ENCODE measurements at places on chromosomes 3 and 15.

GRCh38 chr3:185754920-185755319 is 69.9 kb downstream of the IGF2BP2 start:
- no peak overlapping the region for H3K27ac ChIP-seq
- peak; percentile 75 for DNase-seq
- H3K27me3 ChIP-seq, result no peaks in the 10 kb centered on the region
- peaks cover 58% of the 10 kb centered on the region for H3K36me3 ChIP-seq

GRCh38 chr15:48571510-48571909 is 74.0 kb downstream of the FBN1 start:
- H3K27ac ChIP-seq, result no peak overlapping the region
- no peaks in the 10 kb centered on the region for H3K36me3 ChIP-seq
- no peaks in the 10 kb centered on the region for H3K4me1 ChIP-seq
- no peak overlapping the region for H3K4me3 ChIP-seq
- H3K27me3 ChIP-seq, result no peaks in the 10 kb centered on the region

- H3K4me3 ChIP-seq, result no peak overlapping the region
- no peak overlapping the region for H3K27ac ChIP-seq
- no peaks in the 10 kb centered on the region for H3K4me1 ChIP-seq
- no peaks in the 10 kb centered on the region for H3K27me3 ChIP-seq
- DNase-seq, result no peak
Measured at GRCh38 chr3:36058404-36059030, 321.8 kb upstream of the STAC start.

DNA sequence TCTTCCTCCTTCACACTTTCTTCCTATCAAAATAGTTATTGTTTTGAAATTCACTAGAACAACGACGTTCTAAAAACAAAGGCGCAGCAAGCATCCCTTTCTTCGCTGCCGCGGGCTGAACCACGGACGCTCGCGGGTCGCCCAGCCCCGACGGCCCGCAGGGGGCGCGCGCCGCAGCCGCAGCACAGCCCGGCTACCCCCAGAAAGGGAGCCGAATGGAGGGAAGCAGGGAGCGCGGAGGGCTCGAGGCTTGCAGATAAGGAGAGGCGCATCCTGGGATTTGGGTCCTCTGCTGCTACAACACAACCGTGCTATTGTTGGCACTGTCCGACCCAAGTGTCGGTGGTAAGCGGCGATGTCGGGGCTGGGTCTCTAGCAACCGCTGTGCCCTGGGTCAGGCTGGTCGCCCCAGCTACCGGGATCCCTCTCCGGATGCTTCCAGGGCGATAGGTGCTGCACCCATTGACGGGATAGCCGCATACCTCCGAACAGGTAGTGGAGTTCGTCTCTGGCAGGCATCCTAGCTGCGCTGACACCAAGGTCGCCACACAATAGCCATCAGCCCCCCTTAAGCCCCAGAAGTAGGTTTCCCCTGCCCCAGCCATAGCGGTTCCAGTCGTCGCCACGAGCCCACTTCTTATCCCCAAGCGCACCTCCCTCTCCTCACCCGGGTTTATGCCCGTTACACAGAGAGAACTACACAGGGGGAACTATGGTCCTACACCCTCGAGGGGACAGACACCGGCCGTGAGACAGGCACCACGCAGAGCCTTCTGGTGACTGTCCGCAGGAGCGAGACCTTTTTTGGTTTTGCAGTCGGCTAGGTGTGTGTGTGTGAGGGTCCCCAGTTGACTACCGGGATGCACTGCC is 6.0 kb downstream of the ONECUT1 start:
- H3K4me3 ChIP-seq, result peak overlapping the region; percentile 84
- peak; percentile 80 for DNase-seq
- no peak overlapping the region for H3K27ac ChIP-seq

DNA sequence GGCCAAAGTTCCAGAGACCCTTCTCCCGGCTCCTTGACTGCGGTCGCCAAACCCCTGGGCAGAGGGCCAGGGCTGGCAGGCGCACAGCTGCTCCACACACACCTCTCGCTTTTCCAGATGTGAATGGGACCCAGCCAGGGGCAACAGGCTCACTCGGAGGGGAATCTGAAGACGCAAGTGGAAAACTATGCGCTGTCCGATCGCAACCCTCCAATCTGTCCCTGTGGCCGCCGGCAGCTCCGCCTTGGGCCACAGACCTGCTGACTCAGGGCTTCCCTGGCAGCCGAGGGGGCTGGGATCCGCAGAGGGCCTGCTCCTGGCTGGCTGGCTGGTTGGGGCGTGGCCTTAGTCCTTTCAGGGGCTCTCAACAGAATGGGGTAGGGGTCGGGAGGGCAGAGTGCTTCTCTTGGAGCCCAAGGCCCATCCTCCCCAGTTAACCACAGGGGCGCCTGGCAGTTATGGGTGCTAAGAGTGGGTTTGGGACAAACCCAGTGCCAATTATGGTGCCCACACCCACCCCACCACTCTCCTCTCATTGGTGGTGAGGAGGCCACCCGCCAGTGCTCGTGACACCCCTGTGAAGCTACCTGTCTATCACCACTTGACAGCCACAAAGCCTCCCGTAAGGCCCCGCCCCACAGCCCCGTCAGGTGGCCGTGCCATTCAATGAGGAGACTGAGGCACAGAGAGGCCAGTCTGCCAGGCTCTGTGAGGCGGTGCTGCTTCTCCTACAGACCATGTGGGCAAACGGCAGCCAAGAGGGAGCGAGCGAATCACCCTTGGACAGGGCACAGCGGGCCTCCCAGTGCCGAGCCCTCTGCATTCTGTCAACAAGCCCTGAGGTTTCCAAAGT is 53.8 kb downstream of the IQSEC1 start:
- H3K4me1 ChIP-seq, result peaks cover 6% of the 10 kb centered on the region
- H3K27ac ChIP-seq, result no peak overlapping the region
- H3K27me3 ChIP-seq, result no peaks in the 10 kb centered on the region
- peak overlapping the region; percentile 38 for H3K4me3 ChIP-seq

GRCh38 chr3:126056681-126057500 is 27.0 kb downstream of the SLC41A3 start:
- H3K36me3 ChIP-seq, result no peaks in the 10 kb centered on the region
- H3K27ac ChIP-seq, result no peak overlapping the region
- no peaks in the 10 kb centered on the region for H3K27me3 ChIP-seq
- no peak for DNase-seq
- no peak overlapping the region for H3K4me3 ChIP-seq
- H3K4me1 ChIP-seq, result no peaks in the 10 kb centered on the region

DNA sequence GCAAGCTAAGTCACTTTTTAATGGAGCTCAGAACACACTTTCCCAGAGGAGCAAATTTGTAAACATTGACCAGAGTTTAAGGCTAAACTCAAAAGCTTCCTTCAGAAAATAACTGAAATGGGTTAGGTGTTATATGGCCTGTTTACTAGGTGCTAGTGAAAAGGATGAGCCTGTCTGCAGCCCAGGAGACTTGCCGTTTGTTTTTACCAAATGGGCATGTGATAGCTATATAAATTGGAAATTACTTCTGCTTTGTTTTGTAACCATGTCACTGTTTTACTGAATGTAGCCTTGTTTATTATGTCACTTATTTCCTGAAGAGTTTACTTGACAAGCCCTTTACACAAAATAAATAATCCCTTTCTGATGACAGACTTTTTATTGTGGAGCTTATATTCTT is 109.4 kb upstream of the THSD4 start:
- no peak overlapping the region for H3K27ac ChIP-seq
- no peaks in the 10 kb centered on the region for H3K27me3 ChIP-seq
- DNase-seq, result no peak
- H3K4me3 ChIP-seq, result no peak overlapping the region
- no peaks in the 10 kb centered on the region for H3K36me3 ChIP-seq
- no peaks in the 10 kb centered on the region for H3K4me1 ChIP-seq

DNA sequence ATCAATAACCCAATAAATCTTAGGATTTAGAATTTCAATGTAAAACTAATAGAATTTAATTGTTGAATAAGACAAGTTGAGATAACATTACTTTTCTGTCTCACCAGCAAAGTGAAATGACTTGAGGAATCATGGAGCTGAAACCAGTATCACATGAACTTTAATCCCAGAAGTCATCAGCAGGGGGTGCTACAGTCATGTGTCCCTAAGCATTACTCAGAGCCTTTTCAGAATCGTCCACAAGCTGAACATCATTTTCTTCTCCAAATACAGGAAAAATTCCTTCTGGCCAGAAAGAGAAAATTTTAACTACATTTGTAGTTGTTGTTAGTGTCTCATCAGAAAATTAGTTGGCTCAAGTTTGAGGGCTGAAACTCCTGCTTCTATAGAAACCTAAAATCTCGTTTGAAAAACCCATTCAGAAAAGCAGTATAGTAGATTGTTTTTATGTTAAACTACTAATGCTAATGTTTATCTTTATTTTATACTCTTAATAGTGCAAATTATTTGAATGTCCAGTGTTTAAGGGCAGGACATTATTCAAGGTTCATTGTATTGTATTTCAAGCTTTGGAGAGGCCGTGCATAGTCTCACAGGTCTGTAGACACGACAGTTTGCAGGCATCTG is 384.1 kb downstream of the PLOD2 start:
- H3K4me3 ChIP-seq, result no peak overlapping the region
- H3K27ac ChIP-seq, result no peak overlapping the region
- peak; percentile 49 for DNase-seq

DNA sequence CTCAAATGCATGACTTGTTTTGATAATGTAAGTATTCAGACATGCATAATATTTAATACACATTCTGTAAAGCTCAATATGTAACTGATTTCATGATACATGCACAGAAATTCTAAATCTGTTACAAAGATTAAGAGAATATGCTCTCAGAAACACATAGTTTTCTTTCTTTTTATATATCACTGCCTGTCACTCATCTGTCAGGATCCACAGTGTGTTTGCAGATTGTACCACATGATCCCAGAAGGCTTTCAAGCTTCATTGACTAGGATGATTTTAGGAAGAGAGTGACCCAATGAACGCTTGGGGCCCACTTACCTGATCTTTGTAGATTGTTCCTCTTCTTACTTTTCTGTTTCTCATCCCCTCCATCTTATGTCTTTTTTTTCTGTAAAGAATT is 261.9 kb downstream of the CACNA2D3 start:
- H3K27me3 ChIP-seq, result no peaks in the 10 kb centered on the region
- DNase-seq, result no peak
- H3K4me1 ChIP-seq, result no peaks in the 10 kb centered on the region

DNA sequence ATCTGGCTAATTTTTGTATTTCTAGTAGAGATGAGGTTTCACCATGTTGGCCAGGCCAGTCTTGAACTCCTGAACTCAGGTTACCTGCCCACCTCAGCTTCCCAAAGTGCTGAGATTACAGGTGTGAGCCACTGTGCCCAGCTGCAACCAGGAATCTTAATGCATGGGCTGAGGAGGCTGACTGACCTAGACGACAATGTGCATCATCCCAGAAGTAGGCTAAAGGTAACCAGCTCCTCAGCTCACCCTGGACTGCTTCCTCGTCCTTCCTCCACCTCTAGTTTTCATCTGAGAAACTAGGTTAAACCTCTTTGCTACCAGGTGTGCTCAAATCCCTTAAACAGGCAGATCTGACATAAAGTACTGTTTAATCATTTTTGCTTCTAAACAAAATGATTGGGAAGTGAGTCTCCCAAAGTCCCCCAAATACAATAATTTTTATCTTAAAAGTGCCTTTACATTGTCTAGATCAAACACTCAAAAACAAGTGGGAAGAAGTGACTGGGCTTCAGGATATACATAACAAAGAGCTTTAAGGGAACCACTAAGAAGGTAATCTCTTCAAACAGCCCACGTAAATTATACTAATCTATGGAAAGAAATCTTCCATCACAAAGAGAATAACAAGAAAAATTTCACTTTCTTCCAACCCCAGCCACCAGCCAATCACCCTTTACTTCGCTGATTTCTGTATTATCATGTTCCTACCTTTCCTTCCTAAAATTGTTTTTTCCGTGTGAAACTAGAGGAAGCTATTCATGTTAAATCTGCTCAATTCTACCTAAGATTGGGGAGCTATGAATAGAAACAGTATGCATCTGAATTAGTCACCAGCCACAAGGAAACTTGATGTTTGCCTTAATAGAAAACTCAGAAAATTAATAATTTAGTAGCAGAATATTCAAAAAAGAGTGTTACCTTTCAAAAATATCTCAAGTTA is 34.7 kb downstream of the IGF2BP2 start:
- peaks cover 11% of the 10 kb centered on the region for H3K4me1 ChIP-seq
- H3K27ac ChIP-seq, result peak overlapping the region; percentile 16
- DNase-seq, result no peak
- H3K4me3 ChIP-seq, result peak overlapping the region; percentile 30
- H3K36me3 ChIP-seq, result peaks cover 4% of the 10 kb centered on the region
- H3K27me3 ChIP-seq, result no peaks in the 10 kb centered on the region

DNA sequence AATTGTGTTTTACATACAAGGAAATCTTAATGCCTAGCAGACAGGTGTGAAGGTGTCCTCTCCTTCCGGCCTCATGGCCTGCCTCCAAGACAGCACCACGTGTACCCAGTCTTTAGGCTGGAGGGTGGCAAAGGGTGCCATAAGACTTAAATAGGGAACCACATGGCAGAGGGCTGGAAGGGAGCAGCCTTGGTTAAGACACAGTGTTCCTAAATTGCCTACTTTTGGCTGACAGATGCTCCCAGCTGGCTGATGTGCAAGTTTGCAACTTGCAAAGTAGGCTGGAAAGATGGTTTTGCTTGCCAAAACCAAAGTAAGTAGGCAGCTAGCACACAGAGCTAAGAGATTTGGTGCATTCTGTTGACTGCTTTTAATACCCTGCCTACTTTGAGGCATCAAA is 45.2 kb downstream of the CCNB2 start:
- no peak overlapping the region for H3K4me3 ChIP-seq
- H3K27ac ChIP-seq, result no peak overlapping the region
- peaks cover 69% of the 10 kb centered on the region for H3K36me3 ChIP-seq
- no peaks in the 10 kb centered on the region for H3K27me3 ChIP-seq
- DNase-seq, result no peak

DNA sequence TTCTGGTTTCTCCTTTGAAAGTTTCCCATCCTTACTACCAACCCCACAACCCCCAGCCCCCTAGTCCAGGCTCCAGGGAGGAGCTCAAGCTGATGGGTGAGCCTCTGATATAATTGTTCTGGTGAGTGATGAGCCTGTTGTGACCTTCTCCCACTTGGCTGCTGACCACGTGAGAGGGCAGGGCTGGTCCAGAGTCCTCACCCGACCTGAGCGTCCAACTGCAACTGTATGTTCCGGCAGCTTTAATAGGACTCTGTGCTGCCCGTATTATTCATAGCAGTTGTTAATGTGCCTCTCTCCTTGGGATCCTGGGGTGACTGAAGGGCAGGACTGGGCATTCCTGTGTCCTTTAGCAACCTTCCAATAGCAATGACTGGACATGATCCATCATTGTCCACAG is 56.2 kb downstream of the B3GNT5 start:
- no peaks in the 10 kb centered on the region for H3K4me1 ChIP-seq
- peaks cover 21% of the 10 kb centered on the region for H3K36me3 ChIP-seq
- H3K27me3 ChIP-seq, result no peaks in the 10 kb centered on the region

DNA sequence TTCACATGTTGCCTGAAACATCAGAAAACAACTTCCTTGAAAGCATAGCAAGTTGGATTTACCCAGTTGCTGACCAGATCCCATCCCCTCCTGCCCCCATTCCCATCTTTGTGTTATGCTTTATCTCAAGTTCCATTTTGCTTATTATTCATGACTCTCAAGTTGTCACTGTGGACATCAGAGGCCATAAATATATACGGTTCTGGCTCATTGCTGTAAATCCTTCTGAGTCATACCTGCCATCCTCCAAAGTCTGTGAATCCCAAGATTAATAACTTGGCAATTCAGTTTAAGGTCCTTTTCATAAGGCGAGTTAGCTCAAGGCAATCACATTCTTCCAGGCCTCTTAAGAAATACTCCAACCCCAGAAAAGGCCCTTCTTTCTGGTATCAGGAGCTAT is 126.2 kb upstream of the C2CD4B start:
- H3K4me3 ChIP-seq, result no peak overlapping the region
- no peaks in the 10 kb centered on the region for H3K27me3 ChIP-seq
- no peaks in the 10 kb centered on the region for H3K4me1 ChIP-seq
- H3K36me3 ChIP-seq, result no peaks in the 10 kb centered on the region
